NCI-H510A (cell line): ENCODE measurements at places on chromosomes 3 and 15.

- DNase-seq, result no peak
These were observed 32.6 kb downstream of the CLK3 start for GRCh38 chr15:74648051-74648842.

- no peak for DNase-seq
These were observed 415.3 kb downstream of the CNTN4 start for GRCh38 chr3:2513986-2514385.

- DNase-seq, result no peak
These were observed 18.3 kb upstream of the GASK1A start for GRCh38 chr3:42960786-42961185.

DNA sequence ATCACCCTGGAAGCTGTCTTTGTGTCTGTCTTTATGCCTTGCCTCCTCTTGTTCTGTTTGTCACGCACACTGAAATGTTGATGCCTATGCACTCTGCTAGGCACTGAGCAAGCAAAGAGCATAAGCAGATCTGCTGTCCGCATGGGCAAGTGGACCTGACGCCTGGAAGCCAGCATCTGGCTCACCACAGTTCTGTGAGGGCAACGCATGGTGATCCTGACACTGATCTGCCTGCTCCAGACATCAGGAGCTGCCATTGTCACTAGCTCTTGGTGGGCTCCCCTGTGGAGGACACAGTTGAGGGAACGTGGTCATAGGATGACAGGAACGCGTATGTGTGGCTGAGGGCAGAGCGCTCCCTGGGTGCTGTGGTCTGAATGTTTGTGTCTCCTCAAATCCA, 234.6 kb downstream of the ADAMTS17 start:
- DNase-seq, result no peak

- no peak for DNase-seq
These were observed 789.8 kb downstream of the ROBO1 start for GRCh38 chr3:78978037-78978436.

DNA sequence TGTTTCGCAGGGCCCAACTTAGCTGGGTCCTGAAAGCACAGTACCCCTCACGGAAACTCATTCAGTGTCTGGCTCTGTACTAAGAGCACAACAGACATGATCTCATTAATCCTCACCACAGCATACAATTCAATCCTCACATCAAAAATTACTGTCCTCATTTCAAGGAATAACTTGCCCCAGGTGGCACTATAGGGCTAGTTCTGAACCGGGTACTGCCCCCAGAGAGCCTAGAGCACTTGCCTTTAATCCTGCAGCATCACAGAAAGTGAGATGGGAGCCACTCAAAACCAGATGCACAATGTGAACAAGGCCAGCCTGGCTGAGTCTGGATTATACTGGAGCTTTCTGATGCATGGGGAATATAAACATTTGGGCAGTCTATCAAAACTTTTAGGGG, 122.6 kb downstream of the OSBPL10 start:
- DNase-seq, result no peak

DNA sequence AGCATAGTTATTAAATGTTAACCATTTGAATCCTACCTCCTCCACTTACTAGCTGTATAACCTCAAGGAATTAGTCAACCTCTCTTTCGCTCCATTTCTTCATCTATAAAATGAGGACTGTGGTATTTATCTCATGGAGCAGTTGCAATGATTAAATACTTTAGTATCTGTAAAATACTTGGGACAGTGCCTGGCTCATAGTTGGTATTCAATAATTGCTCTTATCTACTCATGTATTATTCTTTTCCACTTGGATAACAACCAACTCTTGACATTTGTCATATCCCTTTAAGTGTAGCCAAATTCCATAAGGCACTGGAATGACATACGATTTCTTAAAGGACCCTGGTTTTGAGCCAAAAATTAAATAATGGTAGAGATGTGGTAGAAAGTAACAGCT, 72.0 kb downstream of the FSIP1 start:
- no peak for DNase-seq

- DNase-seq, result no peak
These were observed 256.5 kb upstream of the NECTIN3 start for GRCh38 chr3:110815008-110815583.

DNA sequence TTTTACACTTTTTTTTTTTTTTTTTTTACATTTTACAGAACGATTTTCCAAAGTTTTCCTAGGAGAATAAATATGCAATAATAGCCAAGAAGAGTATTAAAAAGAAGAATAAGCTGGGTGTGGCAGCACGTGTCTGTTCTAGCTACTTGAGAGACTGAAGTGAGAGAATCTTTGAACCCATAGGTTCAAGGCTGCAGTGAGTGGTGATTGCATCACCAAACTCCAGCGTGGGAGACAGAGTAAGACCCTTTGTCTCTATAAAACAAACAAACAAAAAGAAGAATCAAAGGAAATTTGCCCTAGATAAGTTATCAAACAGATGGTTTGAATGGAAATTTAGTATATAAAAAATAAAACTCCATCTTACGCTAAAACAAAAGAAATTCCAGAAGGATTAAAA, 13.3 kb downstream of the XRN1 start:
- no peak for DNase-seq

DNA sequence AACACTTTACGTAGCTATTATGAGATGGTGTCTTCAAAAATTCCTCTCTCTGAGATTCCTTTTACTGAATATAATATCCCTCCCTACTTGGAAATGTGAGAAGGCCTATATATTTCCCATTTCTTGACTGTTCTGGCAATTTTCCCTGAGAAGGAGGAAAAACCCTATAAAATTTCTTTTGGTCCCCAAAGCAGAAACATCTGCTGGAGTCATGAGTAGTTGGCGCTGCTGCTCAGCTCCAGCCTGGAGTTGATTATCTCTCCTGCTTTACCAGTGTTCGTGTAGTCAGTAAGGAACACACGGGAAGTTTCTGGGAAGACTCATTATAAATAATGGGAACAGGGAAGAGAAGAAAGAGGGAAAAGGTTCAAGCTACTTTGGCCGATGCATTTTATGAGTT, 680.1 kb downstream of the EPHA3 start:
- DNase-seq, result no peak

GRCh38 chr15:51048308-51048707, 46.4 kb downstream of the TNFAIP8L3 start:
- DNase-seq, result no peak

GRCh38 chr3:128313071-128313725, 153.5 kb downstream of the DNAJB8 start:
- DNase-seq, result no peak

GRCh38 chr3:61141227-61141626, 110.0 kb downstream of the FHIT start:
- no peak for DNase-seq

DNA sequence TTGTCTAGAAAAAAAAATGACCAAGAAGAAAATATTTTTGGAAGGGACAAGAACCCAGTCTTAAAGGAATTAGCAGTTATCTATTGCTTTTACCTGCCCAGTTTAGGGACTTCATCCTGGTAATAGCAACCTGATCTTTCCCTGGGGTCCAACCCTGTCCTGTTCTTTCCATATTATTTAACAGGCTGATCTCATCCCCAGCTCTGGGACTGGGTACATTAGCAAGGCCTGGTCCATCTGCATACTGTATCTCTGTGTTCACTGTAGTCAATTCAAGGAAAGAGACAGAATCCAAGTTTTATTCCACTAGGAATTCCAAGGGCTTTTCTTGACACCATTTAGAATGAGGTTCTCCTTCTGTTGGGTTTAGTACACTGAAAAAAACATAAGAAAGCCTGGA, 191.7 kb upstream of the GADL1 start:
- no peak for DNase-seq

- DNase-seq, result no peak
These were observed 57.9 kb downstream of the CMSS1 start for GRCh38 chr3:99875581-99875928.

DNA sequence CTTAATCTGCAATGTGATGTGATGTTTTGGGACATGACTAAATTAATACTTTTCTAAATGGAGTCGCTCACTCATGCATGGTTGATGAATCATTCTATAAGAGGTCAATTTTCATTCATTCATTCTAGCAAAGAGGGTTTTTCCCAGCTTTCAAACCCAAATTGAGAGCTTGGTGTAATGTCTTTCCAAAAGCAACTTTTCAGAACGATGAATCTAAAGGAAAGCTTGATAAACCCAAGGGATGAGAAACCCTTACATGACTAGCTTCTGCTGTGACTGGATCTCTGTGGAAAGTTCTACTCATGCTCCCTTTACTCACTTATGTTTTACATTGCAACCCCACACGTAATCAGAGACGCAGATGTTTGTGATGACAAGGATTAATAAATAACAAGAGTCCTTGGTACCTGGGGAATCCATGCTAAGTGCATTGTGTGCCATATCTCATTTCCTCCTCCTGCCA, 47.7 kb downstream of the PDZRN3 start:
- no peak for DNase-seq

DNA sequence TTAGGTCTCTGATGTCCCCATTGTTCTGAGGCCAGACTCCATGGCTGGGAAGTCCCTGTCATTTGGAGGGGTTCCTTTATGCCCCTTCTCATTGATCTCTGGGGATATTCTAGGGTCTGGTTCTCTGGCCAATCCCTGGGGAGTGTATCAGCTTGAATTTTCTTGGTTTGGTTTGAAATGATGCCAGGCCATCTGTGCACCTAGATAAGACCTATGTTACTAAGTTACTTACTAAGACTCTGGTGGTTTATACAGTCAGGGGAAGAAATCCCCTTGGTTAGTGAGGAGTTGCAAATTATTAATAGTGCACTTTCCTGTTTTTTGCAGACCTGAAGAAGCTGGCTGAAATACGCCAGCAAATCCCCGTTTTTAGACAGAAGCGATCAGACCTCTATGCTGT, 20.3 kb downstream of the NIT2 start:
- DNase-seq, result no peak

DNA sequence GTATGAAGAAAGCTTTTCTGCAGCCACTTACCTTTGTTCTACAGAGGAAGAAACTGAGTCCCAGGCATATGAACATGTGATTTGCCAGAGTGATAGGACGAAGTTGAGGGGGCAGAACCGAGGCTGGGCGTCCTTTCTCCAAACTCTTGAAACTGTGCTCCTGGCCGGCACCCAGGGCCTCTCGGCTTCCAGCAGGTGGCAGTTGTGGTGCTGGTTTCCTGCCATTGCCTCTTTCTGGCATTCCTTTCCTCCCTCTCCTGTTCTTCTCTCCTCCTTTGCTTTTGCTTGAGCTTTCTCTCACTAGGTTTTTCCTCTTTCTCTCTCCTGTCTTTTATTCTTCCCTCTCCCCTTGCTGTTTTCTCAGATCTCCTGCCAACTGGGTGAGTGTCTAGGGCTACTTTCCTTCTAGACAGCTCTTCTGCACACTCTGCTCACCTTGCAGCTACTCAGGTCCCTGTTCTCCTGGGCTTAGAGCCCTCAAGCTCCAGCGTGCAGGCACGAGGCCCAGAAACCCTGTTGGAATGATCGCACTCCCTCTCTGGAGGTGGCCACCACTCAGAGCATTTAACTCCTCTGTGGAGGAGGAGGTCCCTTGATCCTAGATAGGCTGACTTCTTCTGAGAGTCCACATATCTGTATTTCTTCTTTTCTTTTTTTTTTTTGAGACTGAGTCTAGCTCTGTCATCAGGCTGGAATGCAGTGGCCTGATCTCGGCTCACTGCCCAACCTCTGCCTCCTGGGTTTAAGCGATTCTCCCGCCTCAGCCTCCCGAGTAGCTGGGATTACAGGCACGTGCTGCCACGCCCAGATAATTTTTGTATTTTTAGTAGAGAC, 26.2 kb downstream of the TRAK1 start:
- DNase-seq, result no peak

DNA sequence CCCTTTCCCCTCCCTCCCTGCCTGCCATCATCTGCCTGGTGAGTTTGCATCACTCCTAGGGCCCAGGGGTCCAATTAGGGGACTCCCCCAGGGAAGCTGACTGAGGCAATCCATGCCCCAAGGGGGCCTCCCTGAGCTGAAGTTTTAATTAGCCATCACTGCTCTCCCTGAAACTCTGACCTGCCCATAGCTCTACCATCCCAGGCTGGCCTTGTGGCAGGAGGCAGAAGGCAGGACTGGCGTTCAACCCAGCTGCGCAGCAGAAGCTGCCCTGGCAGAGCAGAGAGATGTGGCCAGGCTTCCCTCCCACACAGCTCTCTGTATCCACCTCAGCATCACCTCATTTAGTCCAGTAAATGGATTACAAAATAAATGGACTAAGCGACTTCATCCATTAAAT, 7.7 kb upstream of the C15orf39 start:
- DNase-seq, result no peak

DNA sequence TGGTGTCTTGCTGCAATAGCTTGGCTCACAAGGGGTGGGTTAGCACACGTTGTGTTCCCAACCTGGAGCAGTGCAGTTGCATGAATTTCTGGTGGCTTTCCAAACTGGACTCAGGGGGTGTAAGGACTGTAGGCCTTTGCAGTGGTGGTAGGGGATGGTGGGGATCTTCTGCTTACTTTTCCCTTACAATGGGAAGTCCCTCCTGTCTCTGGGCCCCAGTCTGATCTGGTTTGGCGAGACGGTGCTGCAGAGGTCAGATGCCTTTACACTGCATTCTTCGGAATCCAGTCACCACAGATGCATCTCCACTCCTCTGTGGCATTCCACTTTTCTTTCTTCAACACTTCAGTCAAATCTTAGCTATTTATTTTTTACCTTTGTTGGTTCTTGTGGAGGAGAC, 132.1 kb downstream of the DOCK3 start:
- DNase-seq, result no peak

- no peak for DNase-seq
These were observed 1.4 kb downstream of the CIAO2A start for GRCh38 chr15:64092075-64092820.

DNA sequence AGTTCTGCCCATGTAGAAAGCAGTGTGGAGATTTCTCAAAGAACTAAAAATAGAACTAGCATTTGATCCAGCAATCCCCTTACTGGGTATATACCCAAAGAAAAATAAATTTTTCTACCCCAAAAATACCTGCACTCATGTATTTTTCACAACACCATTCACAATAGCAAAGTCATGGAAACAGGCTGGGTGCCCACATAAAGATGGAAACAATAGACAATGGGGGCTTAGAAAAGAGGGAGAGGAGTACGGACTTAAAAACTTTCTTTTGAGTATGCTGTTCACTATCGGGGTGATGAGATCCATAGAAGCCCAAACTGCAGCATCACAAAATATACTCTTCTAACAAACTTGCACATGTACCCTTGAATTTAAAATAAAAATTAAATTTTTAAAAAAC, 345.1 kb upstream of the CCDC54 start:
- no peak for DNase-seq

DNA sequence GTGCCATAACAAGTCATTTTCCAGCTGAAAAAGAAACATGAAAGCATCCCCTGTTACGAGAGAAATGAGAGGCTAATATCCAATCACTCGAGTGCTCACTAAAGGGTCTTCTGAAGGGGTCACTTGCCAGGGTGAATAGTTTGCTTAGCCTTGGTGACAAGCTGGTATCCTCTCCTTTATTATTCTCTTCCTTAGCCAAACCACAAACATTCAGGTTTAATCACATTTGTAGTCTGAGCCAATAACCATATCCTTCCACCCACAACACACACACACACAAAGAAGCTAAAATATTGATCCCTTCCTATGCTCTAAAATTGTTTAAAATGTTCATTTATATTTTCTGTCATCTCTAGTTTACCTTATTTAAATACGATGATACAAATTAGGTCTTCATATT, 240.5 kb upstream of the TMCO5A start:
- DNase-seq, result no peak
